Foreskin fibroblast (primary cell): ENCODE measurements at places on chromosomes 6 and 20.

DNA sequence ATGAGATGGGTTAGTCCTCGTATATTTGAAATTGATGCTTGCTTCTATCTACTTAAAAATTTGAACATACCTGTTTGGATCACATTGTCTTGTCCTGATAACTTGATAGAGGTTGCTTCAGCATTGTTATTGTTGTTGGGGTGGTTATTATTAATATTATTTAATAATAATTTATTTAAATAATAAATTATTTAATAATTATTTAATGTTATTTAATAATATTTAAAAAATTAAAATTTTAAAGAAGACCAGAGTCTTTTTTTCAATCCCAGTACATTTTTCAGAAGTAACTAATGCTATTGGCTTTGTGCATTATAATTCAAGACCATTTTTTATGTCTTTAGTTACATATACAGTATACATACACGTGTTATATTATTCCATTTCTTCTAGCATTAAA lies 116.6 kb upstream of the DUSP22 start:
- no peak for DNase-seq

GRCh38 chr20:17840423-17840822 lies 128.2 kb downstream of the SNX5 start:
- DNase-seq: no peak

DNA sequence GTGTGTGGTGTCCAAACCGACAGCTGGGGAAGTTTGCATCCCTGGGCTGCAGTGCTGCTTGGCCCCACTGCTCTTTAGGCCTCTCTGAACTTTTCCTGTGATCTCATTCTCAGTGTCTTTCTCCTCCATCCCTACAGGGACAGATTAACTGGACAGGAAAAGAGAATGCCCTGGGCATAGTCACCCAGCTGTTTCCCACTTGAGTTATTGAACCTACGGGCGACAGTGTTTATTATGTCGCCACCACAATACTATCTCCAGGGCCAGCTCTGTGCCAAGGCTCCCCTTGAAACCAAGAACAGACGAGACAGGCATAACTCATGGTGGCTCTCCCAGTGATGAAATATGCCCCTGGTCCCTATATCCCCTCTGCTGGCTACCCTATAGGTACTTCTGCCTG lies 147.8 kb upstream of the EPHA7 start:
- no peak for DNase-seq

GRCh38 chr20:23399568-23400241 lies 21.6 kb downstream of the NAPB start:
- DNase-seq: peak; percentile 24

- DNase-seq: no peak
These were observed 30.5 kb upstream of the RIPK1 start for GRCh38 chr6:3037638-3038365.

DNA sequence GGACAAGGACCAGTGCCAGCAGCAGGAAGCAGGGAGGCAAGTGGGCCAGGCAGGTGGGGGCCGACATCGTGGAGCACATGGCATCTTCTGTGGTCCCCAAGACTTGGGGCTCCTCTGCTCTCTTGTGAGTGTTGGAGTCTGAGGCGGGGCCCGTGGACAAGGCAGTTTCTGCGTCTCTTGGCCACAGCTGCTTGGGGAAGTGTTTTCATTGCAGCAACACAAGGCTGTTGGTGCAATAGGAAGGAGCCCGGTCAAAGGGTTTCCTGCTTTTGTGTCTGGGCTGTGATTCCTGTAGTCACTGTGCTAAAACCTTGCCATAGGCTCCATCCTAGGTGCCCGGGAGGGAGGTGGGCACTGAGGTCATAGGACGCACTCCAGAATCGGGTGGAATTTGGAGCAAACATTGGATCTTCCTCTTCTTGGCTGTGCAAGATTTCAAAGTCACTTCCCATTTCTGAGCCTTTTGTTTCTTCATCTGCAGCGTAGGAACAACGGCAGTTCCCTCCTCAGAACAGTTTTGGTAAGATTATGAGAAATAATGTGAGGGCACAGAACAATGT lies at the start of gene SIRPB2:
Gene SIRPB2, minus strand, starts transcription at position 140 of the 560 bp plus-strand sequence. Its CDS starts 61 bp downstream, at position 79.
- no peak for DNase-seq
